Caki2 (cell line): ENCODE measurements at places on chromosomes 6 and 20. TPM values are rescaled to one million over a fixed set of nuclear protein-coding genes. Genes with fewer than 3 reads are reported as not detected.

The FOXO3 gene
- total RNA-seq = 8.8 and 10.0 TPM in 2 replicates

- no peak for DNase-seq
Observed at GRCh38 chr6:83062225-83062624, 3.4 kb downstream of the UBE3D start.

- DNase-seq = no peak
Observed at GRCh38 chr6:12181481-12181880, 108.7 kb upstream of the EDN1 start.

The AAR2 gene
- total RNA-seq = 40.3 and 45.1 TPM in 2 replicates

The MYB gene
- total RNA-seq = 0.95 TPM in 1 of 2 replicates, not detected in the other

- DNase-seq = no peak
Observed at GRCh38 chr20:59163631-59164530, at the start of gene ZNF831. Gene ZNF831 (plus strand): TSS chr20:59163821. CDS start chr20:59191020, 27,199 bp downstream.

- DNase-seq = no peak
Observed at GRCh38 chr6:17677602-17678001, 29.1 kb downstream of the NUP153 start.

- no peak for DNase-seq
Observed at GRCh38 chr20:58808271-58809046, 42.2 kb downstream of the GNAS-AS1 start.
